ENCODE measurements at places on chromosomes 3 and 15. TPM values are rescaled to one million over a fixed set of nuclear protein-coding genes. Genes with fewer than 3 reads are reported as not detected.

BBX gene
- 76.0 TPM for polyA plus RNA-seq

MELTF gene
- polyA plus RNA-seq: 4.5 TPM

CCDC13 gene
- polyA plus RNA-seq: 3.5 TPM

RETNLB gene
- polyA plus RNA-seq: not detected

TICRR gene
- polyA plus RNA-seq: 10.6 TPM

ZNF660 gene
- 18.2 TPM for polyA plus RNA-seq

CCR4 gene
- 0.22 TPM for polyA plus RNA-seq

CSNK1G1 gene
- 21.3 TPM for polyA plus RNA-seq

GABRB3 gene
- polyA plus RNA-seq: 7.8 TPM

LNP1 gene
- polyA plus RNA-seq: 7.8 TPM

KCNAB1 gene
- polyA plus RNA-seq: 3.5 TPM

CHRD gene
- polyA plus RNA-seq: 10.5 TPM

NLGN1 gene
- 2.7 TPM for polyA plus RNA-seq

VIPR1 gene
- 1.0 TPM for polyA plus RNA-seq

GPR149 gene
- not detected for polyA plus RNA-seq

ATP11B gene
- 60.2 TPM for polyA plus RNA-seq

- no peak for DNase-seq
Observed at GRCh38 chr3:144754076-144754783, 782.6 kb downstream of the DIPK2A start.

DNA sequence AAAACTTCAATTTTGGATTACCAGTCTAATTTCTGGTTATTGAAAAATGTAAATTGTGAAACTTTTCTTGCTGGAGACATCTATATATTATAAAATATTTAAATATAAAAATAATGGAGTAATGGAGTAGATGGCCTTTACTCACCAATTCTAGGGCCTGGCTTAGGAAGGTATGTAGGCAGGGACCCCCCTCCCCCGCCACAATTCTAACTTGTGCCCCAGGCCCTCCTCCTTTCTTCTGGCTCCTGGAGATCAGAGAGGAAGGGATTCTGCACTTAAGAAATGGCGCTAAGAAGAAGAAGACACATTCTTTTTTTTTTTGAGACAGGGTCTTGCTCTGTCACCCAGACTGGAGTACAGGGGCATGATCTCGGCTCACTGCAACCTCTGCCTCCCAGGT lies 49.5 kb downstream of the CGNL1 start:
- DNase-seq: no peak

GRCh38 chr15:96564546-96564945 lies 234.0 kb downstream of the NR2F2 start:
- DNase-seq: no peak

GRCh38 chr15:32864051-32864450 lies 146.2 kb downstream of the GREM1 start:
- DNase-seq: no peak

DNA sequence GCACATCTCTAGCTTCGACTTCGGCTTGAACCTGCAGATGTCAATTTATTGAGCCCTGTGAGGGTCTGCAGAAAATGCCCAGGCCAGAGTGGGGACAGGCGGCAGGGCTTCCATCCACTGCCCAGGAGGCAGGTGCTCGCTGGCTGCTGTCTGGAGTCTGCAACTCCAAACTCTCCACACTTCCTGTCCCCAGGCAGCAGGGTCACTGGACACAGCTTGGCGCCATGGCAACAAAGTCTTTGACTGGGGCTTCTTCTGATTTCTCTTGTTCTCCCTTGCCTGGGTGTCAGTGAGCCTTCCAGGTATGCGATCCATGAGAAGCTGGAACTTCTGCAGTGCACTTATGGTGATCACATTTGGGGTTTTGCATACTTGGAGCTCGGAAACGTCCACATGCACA lies 33.5 kb downstream of the SV2B start:
- DNase-seq: no peak

DNA sequence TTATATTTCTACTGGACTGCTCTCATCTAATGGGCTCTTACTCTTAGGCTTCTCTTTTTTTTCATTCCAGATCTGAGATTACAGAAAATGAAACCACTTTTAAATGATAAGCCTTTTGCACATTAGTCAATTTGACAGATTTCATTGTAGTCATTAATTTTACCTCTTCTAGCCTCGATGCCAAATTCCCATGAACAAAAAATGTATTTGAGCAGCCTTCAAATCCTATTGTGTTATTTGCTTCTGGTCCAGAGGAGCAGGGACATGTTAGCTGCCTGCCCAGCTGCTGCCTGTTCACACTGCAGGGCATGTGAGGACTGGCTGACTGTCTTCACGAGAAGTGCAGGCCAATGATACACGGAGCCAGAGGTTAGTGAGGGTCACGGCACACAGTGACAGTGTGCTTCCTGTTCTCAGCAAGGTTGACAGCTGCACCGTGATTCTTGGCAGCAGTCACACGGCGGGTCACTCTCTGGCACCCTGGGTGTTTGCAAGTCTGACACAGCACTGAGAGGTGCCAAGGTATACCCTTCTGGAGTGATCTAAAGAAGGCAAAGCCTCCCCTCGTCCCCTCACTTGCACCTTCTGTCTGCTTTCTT lies 40.8 kb downstream of the KAT2B start:
- no peak for DNase-seq

GRCh38 chr3:117479095-117479494 lies 769.5 kb downstream of the TUSC7 start:
- DNase-seq: no peak

- no peak for DNase-seq
Observed at GRCh38 chr3:71168880-71169411, 414.6 kb downstream of the FOXP1 start.

GRCh38 chr15:31471731-31472430 lies 145.2 kb downstream of the KLF13 start:
- no peak for DNase-seq

DNA sequence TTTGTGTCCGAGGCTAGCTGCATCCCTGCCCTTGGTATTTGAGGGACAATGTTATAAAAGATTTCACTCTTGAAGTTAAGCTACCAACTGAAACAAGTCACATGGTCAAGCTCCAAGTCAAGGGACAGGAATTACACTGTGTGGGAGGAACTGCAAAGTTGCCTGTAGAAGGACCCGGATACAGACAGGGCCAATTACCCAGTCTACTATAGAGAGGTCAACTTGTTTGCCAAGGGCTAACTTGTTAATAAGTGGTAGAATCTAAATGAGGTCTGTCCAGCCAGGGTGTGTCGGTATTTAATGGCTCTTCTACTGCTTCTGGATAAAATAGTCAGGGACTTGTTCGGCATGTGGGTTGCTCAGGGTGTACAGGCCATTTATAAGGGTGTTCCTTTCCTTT lies 55.7 kb downstream of the PTPRG start:
- DNase-seq: no peak

- DNase-seq: no peak
Observed at GRCh38 chr3:131899021-131899420, 135.8 kb downstream of the CPNE4 start.

DNA sequence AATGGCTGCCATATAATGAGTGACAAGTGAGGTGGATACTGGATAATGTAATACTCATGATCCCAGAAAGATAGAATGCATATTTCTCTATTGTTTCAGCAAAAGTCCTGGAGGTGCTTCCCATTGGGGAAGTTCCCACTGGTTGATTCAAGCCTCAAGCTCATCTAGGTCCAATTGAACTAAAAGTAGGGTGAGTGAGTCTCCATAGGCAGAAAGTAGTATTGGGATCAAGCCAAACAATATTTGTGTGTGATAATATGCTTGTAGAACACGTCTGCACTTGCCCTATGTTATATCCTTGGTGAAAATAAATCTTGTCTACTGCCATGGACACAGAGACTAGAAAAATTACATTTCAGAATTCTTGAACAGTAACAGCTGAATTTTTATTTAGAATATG lies 14.8 kb upstream of the ZBTB20 start:
- DNase-seq: no peak

DNA sequence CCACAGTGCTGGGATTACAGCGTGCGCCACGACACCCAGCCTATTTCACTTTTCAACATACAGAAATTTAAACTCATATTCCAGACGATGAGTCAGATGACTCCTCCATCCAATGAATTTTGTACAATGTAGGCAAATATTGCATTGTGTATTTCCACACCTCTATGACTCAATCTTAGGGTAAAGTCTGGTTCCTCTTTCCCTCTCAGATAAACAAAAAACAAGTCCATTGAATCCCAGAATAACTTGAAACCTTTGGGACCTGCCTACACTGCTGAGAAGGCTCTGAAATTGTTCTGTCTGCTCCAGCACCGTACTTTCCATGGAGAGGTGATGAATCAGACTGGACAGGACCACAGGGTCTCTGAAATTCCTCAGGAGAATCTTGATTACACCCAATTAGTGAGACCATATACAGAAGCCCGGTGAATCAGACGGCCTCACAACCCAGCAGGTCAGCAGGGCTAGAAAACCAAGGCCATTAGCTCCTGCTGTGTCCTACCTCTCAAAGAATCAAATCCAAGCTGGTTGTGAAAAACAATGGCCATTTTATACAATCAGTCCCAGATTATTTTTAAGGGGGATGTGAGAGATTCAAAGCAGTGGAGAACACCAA lies 112.6 kb downstream of the ERC2 start:
- DNase-seq: no peak

- DNase-seq: no peak
Observed at GRCh38 chr3:66419036-66419435, 81.8 kb downstream of the LRIG1 start.

GRCh38 chr3:37162501-37163245 lies 11.7 kb downstream of the LRRFIP2 start:
- DNase-seq: no peak

GRCh38 chr3:142056656-142057330 lies 92.6 kb downstream of the TFDP2 start:
- DNase-seq: no peak

DNA sequence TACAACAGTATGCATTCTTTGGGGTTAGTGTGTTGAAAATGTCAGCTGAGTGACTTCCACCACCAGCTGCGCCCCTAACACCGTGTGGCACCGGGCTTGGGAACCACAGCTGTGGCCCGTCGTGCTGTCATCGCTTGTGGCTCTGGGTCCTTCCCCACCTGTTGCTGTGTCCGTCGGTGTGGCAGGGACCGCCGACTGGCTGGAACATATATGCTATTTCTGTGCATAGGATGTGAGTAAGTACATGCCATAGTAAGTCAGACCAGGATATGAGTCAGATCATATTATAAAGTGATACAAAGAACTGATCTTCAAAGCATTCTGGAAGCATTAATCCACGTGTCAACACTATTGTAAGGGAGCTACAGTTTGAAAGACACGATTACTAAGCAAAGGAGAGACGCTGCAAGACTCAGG lies 31.9 kb downstream of the EHD4 start:
- DNase-seq: no peak

DNA sequence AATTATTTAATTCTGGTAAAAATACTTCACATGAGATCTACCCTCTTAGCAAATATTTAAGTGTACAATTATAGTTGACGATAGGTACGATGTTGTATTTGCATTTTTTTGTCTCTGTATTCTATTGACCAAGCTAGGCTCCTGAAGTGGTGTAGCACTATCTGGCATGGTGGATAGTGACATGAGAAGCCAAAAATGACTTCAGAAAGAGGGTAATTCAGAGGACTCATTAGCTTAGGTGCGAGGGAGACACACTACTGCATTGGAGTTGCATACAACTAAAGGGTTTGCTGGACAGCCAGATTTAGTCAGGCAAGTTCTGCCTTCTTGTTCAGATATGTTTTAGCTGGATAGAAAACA lies 50.6 kb downstream of the KBTBD8 start:
- DNase-seq: no peak

DNA sequence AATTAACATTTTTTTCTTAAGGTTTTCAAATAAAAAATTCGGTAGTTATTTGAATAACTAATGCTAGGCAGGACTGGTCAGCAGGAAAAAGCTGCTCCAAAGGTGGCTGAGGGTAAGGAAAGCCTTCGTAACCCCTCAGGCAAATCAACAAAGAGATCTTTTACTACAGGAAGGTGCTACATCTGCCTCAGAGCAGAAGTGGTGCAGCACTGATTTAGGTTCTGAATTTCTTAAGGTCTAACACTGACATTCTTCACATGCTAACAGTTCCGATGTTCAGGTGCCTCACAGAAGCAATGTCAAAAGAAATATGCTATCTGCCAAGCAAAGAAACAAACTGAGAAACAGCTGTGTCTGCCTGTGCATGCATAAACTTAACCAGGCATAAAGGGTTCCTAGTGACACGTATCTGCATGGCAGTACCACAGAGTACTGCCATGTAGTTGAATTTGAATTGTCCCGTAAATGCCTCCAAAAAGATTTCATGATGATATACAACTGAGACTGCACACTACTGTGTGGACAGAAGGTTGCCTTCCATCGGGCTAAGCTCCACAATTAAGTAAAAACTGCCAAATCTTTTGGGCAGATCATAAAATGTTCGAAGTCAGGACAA lies 275.0 kb upstream of the NSMCE3 start:
- DNase-seq: no peak

GRCh38 chr15:64009798-64010261 lies 36.5 kb downstream of the DAPK2 start:
- no peak for DNase-seq

GRCh38 chr3:120637851-120638559 lies 41.9 kb downstream of the NDUFB4 start:
- DNase-seq: no peak

DNA sequence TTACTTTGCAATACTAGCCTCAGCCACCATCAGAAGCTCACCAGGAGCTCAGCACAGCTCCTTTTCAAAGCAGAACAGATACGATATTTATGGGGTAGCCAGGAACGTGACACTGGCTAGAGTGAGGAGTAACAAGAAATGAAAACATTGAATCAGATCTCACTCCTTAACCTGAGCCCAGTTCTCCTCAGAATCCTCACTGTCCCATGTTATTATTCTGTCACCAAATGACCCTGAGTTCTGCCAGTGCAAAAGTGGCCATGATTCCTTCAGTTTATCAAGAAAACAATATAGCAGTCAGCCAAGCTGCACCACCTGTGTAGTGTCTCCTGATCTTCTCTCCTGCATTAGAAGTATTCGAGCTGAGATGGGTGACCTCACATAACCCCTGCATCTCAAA lies 956.7 kb downstream of the TUSC7 start:
- DNase-seq: no peak

GRCh38 chr3:45143673-45144671 lies 2.2 kb downstream of the CDCP1 start:
- no peak for DNase-seq

- DNase-seq: no peak
Observed at GRCh38 chr3:17945018-17945798, 202.8 kb upstream of the TBC1D5 start.

DNA sequence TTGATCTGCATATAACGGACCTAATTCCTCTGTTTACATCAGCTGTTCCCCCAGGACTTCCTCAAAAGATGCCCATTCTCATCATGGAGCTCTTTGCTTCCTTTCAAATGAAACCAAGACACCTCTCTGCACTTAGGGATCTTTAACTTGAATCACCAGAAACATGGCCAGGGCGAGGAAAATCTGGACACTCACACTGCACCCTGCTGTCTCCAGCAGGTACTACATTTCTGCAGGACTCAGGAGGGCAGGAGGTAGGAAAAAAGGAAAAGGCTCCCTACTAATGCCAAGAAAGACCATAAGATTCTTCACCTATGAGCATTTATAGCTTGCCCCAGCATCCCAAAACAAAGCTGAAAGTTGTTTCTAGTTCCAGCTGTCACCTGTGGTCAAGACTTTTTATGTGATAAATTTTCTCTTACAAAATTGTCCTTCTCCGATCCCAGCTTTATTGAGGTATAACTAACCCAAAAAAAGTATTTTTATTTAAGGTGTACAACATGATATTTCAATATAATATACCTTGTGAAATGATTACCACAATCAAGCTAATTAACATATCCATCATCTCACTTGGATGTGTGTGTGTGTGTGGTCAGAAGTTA lies 87.3 kb upstream of the C15orf61 start:
- no peak for DNase-seq
